Activated CD4-positive, alpha-beta T cell treated with anti-CD3 and anti-CD28 coated beads, Interleukin-2, amount 50 U/mL, for 1 hour (primary cell): ENCODE measurements at places on chromosomes 5 and 9.

- peak; percentile 93 for DNase-seq
Observed at GRCh38 chr5:112707187-112708102, 30.2 kb upstream of the APC start.

DNA sequence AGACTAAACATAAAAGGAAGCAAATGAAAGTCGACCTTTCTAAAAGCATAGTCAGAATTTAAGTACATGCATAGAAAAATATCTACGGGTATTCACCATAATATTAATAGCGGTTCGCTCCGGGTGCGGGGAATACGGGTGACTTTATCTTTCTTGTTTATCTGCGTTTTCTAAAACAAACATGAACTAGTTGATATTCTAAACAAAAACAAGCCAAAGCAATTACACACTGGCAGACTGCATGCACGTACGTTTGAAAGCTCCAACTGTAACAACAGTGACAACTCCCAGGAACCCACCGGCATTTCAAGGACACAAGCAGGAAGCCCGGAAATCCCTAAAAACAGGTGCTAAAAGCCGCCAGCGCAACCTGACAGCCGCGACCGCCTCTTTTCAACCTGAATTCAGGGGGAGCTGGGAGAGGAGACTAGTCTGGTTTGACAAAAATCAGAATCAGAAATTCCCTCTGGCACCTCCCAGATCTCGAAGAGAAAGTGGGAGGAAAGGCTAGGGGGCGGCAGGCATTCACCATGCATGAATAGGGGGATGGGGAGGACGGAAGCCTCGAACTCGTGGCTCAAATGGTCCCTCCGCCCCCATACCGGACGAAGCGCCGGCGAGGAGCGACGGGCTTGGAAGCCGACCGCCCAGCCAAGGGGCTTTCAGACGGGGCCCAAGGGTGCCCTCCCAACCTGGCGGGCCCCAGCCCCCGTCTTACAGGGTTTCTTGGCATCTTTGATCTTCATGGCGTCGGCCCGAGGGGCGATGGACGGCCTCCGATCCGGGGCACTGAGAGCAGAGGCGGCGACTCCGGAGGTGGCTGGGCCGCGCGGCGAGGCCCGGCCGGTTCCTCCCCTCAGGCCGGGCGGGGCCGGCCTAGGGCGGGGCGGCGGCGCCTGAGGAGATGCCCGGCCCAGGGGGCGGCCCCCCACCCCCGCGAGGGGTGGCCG lies at the start of gene PANK3:
TSS of gene PANK3 (minus strand) at position 831 of the 950 bp plus-strand sequence. CDS start at position 746, 85 bp downstream.
- no peak for DNase-seq

DNA sequence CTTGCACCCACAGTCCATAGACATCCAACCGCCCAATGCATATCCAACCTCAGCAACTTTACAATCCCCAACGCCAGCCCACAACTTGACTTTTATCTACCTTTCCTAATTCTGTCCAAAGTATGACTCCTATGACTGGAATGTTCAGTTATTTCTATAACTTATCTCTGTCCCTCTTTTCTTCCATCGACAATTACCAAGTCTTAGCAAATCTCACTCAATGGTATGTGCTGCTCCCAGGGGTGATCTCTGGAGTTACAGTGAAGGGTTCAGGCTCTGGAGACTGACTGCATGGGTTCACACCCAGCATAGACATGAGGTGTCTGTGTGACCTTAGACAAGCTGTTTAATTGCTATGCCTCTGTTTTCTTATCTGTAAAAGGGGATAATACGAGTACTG lies 106.9 kb downstream of the SPOCK1 start:
- no peak for DNase-seq

GRCh38 chr5:137607771-137608170 lies 108.6 kb upstream of the SPOCK1 start:
- no peak for DNase-seq

DNA sequence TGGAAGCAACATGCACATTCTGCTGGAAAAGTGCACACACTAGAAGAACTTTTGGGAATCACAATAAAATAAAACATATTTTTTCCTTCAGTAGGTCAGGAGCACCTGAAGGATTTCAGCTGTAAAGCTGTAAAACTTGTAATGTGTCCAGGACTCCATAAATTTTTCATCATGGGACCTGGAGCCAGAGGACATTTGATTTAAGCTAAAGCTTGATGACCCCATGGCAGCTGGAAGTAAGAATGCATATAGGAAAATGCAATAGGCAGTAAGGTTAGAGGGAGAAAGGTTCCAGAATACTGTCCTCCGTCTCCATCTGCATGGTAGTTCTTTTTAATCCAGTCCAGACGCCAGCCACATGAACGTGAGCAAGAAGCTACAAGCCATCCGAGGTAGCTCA lies 166.0 kb downstream of the ADAMTSL1 start:
- DNase-seq, result no peak

GRCh38 chr9:137760426-137760825 lies 117.2 kb upstream of the CACNA1B start:
- no peak for DNase-seq

DNA sequence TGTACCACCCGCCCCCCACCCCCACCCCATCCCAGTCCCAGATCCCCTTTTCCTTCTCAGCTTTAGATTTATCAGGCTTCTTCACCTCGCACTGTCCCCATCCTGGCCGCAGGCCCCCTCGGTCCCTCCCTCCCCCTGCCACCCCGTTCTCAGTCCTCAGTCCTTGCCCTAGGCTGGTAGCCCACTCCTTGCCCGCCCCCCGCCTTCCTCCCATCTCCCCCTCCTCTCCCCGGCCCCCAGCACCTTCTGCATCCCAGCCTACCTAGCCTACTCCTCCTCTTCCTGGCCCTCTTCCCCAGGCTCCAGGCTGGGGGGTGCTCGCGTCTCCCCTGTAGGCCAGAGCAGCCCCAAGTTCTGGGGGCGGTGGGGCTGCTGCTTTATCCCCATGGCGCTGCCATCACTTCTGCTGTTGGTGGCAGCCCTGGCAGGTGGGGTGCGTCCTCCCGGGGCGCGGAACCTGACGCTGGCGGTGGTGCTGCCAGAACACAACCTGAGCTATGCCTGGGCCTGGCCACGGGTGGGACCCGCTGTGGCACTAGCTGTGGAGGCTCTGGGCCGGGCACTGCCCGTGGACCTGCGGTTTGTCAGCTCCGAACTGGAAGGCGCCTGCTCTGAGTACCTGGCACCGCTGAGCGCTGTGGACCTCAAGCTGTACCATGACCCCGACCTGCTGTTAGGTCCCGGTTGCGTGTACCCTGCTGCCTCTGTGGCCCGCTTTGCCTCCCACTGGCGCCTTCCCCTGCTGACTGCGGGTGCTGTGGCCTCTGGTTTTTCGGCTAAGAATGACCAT lies 828 bp downstream of the NPR2 start:
- no peak for DNase-seq

DNA sequence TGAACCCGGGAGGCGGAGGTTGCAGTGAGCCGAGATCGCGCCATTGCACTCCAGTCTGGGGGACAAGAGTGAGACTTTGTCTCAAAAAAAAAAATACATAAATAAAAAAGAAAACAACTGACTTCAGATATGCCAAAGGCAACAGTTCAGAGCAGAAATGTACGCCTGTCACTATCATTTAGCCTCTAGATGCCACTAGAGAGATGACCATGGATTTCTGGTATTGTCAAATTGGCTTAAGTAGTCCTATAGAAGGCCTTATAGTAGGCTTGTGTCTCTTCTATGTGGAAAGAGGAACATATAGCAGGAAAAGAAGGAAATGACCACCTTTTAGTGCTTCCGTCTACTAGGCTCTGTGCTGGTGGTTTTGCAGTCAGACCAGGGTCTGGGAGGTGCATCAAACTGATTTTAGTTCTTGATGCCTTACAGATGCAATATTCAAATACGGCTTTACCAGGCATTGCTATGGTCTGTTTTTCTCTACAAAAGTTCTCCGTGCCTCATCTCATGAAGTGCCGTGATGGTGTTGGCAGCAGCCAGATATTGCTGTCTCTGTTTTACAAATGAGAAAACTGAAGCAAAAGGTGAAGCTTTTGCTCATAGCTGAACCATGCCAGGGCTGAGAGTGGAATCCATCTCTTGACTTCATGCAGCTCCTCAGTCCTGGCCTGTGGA lies 17.2 kb downstream of the AGXT2 start:
- DNase-seq, result no peak

- no peak for DNase-seq
Observed at GRCh38 chr5:116340799-116341198, 233.8 kb downstream of the SEMA6A start.

DNA sequence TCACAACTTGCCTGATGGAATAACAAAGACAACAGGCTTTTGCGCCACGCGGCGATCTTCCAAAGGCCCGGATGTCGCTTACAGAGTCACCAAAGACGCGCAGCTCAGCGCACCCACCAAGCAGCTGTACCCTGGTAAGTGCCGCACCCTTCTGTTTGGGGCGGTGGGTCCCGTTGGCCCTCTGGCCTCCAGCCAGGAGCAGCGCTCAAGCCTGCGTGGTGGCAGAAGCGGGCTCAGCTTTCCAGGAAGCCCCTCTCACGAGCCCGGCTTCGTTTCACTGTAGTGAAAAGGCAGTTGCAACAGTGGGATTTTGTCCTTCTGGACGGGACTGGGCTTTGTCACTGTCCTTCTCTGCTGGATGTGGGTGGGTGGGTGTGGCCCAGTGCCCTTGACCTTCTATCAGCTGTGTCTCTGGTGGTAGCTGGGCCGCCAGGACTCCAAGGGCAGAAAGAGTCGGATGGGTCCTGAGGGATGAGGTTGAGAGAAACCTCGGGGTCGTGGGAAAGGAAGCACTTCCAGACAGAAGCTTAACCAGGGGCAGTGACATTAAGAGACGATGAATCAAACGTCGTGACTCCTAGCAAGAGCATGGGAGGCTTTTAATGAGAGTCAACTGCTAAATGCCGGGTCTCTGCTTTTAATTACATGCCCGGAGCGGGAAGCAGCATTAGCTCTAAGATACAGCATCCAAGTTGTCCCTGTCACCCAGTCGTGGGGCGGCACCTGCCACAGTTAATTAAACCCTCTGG lies 49.5 kb downstream of the COL5A1 start:
- no peak for DNase-seq

DNA sequence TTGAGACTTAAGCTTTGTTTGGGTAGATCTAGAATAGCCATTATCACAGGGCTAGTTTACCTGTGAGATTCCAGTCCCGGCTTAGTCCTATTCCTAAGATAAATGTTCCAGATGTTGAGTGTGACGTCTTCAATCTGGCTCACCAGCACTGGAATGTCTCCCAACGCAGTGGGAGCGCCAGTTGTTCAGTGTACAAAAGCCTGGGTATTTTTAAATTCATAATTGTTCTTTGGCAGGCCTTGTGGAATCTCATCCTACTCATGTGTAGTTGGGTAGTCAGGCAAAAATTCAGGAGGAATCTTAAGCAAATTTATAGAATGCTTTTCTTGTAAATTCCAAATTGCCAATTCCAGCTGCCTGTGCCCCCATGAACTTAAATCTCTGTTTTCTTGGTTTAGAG lies 272.6 kb upstream of the KCNN2 start:
- no peak for DNase-seq

- DNase-seq, result no peak
Observed at GRCh38 chr9:122071715-122072114, 21.4 kb downstream of the TTLL11 start.

- DNase-seq, result peak; percentile 83
Observed at GRCh38 chr9:136545965-136546696, at the start of gene NOTCH1. Gene NOTCH1 (minus strand): TSS chr9:136546048. CDS start chr9:136545786, 262 bp downstream.

- DNase-seq, result no peak
Observed at GRCh38 chr9:127545196-127546124, 66.6 kb upstream of the STXBP1 start.

DNA sequence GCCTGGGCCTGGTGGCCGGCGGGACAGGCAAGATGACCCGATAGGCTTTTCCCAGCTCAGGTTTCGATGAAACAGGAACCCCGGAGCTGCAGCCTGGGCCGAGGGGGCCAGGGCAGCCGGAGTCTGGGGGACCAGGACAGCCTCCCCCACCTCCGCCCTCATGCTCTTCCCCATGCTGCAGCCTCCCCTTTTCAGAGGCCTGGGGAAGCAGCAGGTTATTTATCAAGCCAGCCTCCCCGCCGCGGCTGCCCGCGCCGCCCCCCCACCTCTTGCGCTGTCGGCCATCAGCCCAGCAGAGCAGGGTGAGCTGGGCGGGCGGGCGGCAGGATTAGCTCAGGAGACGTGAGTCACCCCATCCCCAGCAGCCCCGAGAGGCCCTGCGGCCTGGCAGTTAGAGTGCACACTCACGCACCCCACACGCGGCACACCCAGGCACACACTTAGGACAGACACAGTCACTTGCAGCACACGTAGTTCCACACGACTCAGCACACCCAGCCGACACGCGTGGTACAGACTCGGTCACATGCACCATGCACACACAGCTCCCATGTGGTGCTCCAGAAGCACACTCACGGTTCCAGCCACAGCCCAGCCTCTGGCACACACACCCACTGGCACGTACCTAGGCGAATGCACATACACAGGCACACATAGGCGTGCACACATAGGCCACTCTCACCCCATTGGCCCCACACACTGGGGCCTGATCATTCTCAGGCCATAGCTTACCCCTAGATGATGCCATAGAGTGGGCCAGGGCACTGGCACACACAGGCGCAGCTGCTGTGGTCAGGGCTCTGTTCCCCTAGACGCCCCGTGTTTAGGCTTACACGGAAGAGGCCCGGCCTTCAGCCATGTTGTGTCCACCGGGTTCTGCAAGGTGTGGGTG lies 13.0 kb downstream of the CXXC5 start:
- no peak for DNase-seq

DNA sequence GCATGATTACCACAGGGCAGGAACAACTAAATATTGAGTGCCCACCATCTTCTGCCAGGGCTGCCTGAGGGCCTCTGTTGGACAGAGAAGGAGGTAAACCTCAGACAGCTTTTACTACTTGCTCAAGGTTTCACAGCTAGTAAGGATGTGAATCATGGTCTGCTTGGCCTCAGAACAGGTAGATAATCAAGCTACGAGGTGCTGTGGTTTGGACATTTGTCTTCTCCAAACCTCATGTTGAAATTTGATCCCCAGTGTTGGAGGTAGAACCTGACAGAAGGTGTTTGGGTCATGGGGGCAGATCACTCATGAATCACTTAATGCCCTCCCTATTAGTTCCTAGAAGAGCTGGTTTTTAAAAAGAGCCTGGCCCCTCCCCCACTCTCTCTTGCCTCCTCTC lies 541.2 kb upstream of the TRPC7 start:
- no peak for DNase-seq

DNA sequence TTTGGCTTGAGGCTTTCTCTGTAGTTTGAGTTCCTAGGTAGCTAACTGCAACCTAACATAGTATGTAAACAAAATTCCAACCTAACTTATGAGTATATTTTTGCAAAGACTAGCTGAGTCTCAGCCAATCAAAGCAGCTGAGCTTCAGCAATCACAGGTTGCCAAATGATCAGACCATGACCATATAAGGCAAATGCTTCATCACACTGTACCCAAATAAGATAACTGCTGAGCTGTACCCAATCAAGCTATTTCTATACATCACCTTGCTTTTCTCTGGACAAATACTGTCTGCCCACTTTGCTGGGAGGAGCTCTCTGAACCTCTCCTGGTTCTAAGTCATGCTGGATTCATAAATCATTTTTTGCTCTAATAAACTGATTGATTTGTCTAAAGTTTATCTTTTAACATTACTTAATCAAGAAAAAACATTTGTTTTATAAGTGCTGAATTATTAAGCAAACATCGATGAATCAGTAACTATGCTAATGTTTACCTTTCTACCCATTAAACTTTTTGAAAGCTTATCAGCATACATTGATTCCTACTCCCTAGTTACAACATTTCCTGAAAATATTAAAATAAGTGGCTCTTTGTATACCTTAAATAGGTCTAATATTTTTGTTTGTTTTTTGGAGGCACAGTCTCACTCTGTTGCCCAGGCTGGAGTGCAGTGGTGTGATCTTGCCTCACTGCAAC lies 129.7 kb upstream of the PCA3 start:
- DNase-seq, result no peak

GRCh38 chr5:170270293-170271069 lies 27.1 kb downstream of the LCP2 start:
- DNase-seq, result no peak
